ENCODE measurements at places on chromosomes 16 and 17.

GRCh38 chr16:57462978-57463362 lies 491 bp downstream of the POLR2C start:
- DNase-seq, result no peak

- no peak for DNase-seq
These were observed 6.2 kb upstream of the CIITA start for GRCh38 chr16:10870808-10871156.

DNA sequence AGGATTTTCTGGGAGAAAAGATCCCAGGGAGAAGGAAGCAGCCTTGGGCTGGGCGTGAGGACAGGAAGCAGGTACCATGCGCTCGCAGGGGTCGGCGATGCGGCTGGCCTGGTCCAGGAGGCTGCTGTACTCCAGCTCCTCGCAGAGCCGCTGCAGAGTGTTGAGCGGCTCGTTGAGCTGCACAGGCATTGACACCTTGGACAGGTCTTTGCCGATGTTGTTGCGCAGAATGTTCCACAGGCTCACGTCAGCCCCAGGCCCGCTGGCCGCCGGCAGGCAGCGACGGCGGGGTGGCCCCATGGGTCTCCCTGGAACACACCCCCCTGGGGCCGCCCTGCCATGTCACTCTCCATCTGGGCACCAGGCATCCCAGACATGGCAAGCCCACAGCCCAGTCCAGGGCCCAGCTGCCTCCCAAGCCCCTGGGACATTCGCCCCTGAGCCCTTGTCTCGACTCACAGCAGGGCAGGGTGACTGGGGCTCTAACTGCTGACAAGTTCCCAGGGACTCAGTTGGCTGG lies 8.0 kb downstream of the OSBPL7 start:
- DNase-seq, result no peak

- no peak for DNase-seq
These were observed 10.1 kb downstream of the LITAF start for GRCh38 chr16:11576427-11577289.

- peak; percentile 6 for DNase-seq
These were observed 56.5 kb downstream of the MRM1 start for GRCh38 chr17:36657763-36658490.

DNA sequence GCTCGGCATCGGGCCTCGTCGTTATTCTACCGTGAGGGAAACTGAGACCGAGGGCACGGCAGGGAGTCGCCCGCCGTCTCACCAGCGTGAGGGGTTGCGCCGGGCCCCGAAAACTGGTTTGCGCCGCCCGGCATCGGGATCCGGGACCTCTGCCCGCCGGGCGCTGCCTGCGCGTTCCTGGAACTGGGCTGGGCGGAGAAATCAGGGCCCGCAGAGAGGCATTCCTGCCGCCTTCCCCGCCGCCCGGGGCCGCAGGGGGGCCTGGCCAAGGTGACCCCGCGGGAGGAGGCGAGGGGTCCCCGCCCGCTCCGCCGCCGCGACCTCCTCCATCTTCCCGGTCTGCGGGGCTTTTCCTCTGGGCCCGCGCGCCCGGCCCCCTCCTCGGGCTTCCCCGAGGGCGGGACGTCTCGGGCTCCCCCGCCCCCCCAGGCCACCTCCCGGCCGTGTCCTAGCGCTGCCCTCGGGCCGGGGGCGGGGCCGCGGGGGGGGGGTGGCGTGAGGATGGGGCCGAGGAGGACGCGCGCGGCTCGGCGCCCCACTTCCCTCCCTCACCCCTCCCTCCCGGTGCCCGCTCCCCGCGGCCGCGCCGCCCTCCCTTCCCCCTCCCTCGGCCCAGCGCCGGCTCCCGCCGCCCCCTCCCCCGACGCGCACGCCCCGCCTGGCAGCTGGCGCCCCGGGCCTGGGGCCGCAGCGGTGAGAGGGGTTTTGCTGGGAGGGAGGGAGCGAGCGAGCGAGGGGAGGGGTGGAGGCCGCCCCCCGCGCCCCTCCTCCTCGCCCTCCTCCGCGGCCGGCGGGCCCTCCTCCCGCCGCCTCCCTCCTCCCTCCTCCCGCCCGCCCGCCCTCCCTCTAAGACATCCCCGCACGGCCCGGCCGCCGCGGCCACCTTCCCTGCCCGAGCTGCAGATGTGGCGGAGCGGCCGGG lies at the start of gene GLIS2:
TSS of gene GLIS2 (plus strand) at position 882 of the 922 bp plus-strand sequence. CDS start 16,214 bp downstream, outside the sequence.
- peak; percentile 81 for DNase-seq

GRCh38 chr17:62008294-62008693 lies 56.8 kb downstream of the MED13 start:
- no peak for DNase-seq

DNA sequence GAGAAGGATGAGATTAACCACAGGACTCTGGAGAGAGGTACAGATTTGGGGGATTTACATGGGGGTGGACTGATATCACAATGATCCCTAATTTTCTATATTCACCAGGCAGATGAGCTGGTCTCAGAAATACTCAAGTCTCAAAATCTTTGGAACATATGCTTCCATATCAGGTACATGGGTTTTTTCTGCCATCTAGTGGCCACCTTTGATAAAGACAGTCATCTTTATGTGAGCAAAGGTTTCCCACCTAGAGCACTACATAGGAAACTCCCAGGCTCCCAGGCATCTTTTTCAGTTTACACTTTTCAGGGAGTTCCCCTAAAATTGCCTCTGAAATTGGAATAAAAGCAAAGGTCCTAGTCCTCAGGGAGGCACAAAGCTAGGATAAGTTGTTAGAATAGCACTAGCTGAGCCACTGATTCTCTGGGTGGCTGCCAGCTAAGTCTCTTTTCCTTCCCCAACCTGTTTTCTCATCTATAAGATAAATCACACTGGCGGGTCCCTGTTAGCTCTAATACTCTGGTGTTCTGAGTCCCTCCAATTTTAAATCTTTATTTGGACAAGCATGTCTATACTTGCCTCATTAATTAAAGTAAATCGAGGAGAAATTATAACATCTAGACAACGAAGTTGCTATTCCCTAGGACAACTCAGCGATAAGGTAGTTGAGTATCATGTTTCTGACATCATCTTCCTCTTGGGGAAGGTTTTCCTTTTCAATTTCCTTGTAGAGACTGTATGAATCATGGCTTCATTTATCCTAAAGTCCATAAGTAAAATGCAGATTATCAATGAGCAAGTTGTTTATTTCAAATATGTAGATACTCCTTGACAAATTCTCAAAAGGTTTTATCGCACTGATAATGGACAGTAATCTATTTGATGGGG lies 19.0 kb upstream of the MON1B start:
- DNase-seq, result peak; percentile 50

DNA sequence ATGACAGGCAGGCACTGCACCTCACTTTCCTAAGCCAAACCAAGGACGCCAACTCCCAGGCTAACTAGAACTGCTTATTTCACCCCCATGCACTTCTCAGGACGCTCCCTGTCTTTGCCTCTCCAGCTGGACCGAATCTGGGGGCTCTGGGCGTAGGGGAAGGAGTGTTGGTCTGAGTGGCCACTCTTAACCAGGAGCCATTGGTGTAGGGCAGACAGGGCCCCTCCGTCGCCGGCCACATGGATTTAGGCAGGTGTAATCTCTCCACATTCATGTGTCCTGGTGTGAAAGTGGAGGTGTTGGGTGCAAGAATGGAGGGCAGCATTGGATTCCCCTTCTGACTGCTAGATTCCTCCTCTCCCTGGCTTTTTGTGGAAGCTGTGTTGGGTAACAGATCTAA lies 9.8 kb downstream of the ATP2C2 start:
- no peak for DNase-seq

- peak; percentile 80 for DNase-seq
These were observed 81.1 kb downstream of the FTO start for GRCh38 chr16:53785044-53785443.

GRCh38 chr17:14875557-14876412 lies 389.3 kb downstream of the PMP22 start:
- DNase-seq, result no peak

DNA sequence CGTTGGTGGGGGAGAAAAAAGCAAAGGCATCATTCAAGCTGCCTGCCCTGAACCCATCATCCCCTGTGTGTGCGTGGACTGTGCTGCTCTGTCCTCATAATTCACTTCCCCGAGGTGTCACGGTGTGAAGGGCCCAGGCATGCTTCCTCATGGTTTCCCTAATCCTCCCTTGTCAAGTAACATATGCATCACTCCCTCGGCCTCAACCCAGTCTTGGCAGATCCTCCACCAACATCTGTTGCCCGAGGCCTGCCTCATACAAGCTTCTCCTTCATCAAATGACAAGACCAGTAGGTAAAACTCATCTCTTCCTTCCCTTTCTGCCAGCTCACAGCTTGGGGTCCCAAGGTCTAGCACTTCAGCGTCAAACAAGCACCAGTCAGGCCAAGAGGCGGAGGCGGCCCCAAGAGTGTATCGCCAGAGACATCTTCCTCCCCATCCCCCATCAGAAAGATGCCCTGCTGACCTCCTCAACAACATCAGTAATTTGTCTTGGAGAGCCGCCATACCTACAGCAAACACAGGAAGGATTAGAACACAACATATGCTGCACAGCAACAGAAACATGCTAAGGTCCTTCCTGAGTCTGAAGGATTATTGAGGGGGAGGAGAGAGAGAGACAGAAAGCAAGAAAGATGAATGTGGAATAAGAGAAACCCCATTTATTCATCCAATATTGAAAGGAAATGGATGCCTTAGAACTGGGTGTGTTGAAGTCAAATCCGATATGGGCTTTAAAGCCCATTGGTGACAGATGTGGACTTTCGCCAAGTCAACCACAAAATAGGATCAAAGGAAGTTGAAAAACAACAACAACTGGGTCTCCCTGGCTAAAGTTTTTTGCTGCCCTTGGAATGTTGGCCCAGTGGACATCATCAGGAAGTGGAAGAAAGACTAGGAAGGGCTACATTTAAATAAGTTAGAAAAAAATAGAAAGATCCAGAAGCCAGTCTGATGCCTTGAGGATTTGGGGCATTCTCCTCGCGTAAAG lies 38.4 kb downstream of the SOX9 start:
- no peak for DNase-seq

DNA sequence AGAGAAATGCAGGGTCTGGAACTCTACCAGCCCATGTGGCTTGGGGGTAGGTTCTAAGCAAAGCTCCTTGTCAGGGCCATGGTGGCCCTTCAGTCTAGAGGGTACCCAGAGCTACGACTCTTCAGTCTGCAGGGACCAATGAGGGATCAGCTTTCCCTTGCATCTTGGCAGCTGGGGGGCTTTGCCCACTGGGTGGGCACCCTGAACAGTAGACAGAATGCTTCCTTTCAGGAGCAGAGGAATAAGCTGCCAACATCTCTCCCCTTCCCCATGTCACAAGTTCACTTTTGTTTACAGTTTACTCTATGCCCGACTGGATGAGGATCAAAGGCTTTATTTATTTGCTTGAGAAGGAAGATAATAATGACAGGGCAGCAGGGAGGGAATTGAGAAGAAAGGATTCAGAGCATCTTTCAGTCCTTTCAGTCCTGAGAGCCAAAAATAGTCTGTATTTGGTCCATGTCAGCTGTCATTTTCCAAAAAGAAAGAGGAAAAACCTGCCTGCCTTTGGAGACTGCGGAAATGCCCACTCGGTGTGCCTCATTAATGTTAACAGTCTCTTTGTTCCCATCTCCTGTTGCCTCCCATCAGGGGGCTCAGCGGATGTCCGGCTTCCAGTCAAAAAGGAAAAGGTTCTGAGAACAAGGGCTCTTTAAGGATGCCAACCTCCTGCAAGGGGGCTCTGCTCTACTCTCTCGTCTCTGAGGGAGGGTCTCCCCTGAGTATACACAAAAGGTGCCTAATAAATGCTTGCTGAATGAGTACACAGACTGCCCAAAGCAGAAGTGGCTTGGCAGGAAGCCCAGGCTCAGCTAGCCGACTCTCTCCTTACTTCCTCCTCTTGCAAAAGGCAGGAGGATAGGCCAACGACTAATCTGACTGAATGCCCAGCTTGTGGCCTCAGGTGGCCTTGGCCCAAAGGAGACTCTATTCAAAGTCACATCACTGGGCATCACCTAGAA lies 17.1 kb downstream of the TRAF4 start:
- DNase-seq, result peak; percentile 42

GRCh38 chr17:37719866-37720265 lies 25.0 kb downstream of the HNF1B start:
- no peak for DNase-seq

DNA sequence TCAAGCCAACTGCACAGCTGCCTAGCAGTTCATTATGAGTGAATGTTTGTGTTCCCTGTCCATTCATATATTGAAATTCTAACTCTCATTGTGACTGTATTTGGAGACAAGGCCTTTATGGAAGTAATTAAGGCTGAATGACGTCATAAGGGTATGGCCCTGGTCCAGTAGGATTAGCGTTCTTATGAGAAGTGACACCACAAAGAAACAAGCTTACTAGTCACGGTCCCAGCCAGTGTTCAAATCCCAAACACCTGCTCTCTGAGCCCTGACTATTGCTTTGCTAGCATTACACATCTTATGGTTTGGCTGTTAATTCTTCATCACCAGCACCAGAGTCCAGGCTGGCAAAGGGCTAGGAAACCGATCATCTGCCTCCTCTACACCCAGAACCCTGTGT lies 2.2 kb downstream of the ZNF668 start:
- DNase-seq, result peak; percentile 90

- no peak for DNase-seq
These were observed 7.6 kb downstream of the SCPEP1 start for GRCh38 chr17:56985371-56986162.

DNA sequence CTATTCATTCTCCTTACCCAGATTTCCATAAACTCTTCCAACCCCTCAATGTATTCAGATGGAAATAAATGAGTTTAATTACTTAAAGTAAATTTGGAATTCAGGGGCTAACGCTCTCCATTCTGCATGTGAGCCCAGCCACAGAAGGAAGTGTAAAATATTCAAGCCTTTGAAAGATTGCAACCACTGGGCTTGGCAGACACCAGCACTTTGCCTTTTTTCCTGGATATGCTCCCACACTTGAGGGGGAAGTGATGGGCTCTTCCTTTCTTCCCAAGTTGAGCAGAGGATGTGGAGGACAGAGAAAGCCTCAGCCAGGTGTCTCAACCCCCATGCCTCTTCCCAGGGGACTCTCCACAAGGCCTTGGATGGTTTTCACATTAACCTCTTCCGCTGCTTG lies 825.1 kb upstream of the EEF2KMT start:
- no peak for DNase-seq

DNA sequence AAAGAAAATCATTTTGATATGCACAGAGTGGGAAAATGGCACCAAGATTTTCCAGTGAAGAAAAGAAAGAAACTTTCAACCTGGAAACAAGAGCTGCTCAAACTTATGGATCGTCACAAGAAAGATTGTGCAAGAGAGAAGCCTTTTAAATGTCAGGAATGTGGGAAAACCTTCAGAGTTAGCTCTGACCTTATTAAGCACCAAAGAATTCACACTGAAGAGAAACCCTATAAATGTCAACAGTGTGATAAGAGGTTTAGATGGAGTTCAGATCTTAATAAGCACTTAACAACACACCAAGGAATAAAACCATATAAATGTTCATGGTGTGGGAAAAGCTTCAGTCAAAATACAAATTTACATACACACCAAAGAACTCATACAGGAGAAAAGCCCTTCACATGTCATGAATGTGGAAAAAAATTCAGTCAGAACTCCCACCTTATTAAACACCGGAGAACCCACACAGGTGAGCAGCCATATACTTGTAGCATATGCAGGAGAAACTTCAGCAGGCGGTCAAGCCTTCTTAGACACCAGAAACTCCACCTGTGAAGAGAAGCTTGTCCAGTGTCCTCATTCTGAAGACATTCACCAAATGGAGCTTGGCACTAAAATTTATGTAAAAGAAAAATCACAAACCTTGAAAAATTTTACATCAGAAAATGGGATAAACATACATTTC lies 12.2 kb downstream of the ZNF75A start:
- peak; percentile 8 for DNase-seq

Measured in fibroblast of skin of right biceps (primary cell).